ENCODE measurements at places on chromosomes 7 and 10.

- no peak for DNase-seq
Observed at GRCh38 chr7:29866490-29866930, 60.2 kb downstream of the WIPF3 start.

DNA sequence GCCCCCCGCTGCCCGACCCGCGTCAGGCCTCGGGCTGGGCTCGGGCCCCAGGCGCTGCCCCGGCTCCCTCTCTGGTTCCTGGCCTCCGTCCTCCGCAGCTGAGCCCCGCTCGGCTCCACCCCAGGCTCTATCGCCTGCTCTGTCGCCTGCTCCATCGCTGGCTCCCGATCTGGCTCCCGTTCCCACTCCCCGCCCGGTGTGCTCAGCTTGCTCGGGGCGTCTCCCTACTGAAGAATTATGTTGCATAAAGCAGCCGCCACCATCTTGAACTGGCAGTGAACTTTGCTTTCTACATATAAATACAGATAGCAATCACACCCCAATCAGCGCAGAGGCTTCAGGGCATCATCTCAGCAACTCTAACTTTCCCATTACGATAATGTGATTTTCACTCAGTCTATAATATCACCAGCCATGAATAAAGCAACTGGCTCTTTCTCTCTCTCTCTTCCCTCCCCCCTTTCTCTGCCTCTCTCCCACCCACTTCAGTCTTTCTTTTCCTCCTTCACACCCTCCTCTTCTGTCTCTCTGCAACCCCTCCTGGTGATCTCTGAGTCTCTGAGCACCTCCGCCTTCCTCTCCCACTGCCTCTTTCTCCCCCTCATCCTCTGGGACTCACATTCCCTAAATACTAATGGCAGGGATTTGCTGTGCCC lies 43.3 kb upstream of the BTRC start:
- DNase-seq: no peak

- no peak for DNase-seq
Observed at GRCh38 chr7:95921543-95921942, 149.2 kb downstream of the DYNC1I1 start.

DNA sequence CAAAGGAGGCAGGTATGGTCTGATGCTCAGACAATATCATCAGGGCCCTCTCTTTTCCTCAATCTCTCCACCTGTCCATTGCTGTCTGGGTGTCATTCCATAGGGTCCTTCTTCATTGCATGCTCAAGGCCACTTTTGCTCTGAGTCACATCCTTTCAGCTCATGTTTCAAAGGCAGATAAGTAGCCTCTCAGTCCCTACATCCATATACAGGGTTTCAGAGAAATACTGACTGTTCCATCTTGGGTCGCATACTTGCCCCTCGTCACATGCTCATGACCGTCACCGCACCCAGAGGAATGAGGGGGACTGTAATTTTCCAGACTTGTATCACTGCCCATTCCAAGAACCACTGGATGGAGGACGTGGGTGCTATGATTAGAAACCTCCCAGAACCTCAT lies 93.4 kb downstream of the FAM107B start:
- no peak for DNase-seq

DNA sequence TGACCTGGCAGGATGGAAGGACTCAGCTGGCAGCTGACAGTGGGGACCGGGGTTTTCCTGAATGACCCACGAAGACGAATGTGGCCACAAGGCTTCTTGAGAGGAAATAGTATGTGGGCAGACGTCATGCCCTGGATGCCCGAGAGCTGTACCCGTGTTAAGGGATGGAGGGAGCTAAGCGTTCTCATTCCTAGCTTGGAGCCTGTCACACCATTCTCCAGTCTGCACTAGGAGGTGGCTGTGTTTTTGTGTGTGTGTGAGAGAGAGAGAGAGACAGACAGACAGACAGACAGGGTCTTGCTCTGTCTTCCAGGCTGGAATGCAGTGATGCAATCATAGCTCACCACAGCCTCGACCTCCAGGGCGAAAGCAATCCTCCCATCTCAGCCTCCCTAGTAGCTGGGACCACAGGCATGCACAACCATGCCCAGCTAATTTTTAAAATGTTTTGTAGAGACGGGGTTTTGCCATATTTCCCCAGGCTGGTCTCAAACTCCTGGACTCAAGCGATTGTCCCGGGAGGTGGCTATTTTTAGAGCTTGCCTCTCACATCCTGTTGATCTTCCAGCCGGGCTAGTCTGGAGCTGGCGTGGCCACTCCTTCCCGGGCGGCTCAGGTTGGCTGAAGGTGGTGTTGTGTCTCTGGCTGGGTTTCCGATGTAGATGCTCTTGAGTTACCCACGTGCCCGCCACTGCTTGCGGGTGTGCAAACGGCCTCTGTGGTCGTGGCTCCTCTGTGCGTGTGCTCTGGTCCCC lies 2.1 kb downstream of the AMZ1 start:
- no peak for DNase-seq

DNA sequence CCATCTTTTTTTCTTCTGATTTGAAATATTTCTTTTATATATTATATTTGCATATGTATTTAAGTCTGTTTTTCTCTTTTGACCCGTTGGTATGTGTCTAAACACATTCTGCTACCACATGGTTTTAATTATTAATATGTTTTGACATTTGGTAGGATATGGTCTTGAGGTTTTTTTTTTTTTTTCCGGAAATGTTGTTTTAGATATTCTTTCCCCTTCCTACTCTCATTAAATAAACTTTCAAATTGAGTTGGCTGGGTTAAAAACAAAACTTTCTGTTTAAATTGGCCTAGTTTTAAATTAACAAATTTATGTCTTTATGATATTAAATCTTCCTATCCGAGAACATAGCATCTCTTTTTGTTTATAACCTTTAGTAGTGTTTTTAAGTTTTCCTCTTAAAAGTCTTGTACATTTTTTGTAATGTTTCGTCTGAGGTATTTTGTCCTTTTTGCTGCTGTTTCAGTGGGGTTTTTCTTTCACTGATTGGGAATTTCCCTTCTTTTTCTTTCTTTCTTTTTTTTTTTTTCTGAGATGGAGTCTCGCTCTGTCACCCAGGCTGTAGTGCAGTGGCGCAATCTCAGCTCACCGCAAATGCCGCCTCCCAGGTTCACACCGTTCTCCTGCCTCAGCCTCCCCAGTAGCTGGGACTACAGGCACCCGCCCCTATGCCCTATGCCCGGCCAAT lies 25.4 kb downstream of the STAM start:
- no peak for DNase-seq

DNA sequence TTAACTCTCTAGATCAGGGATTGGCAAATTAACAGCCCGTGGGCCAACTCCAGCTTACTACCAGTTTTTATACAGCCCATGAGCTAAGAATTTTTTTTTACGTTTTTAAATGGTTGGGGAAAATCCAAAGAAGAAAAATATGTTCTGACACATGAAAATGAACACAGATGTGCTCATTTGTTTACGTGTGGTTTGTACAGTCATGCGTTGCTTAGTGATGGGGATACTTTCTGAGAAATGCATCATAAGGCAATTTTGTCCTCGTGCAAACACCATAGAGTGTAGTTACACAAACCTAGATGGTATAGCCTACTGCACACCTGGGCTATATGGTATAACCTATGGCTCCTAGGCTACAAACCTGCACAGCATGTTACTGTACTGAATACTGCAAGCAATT lies 8.3 kb upstream of the SMKR1 start:
- DNase-seq: no peak

DNA sequence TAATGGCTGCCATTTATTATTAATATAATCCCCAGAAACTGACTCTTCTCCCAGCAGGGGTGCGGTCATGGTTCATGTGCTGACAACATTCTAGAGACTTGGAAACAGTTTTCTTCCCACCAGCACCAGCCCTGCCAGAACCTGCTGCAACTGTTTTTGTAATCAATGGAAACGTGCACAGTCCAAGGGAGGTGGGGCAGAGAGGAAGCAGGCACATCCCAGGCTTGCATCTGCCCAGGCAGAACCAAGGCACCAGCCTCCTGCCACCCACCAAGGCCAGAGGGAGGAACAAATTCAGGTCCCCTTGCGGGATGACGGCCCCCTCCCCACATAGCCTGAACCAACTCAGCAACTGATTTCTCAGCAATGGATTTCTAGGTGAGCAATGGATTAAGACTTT lies 119.0 kb downstream of the OAT start:
- DNase-seq: no peak

GRCh38 chr10:13812804-13813203 lies 226.0 kb downstream of the PRPF18 start:
- DNase-seq: no peak

- DNase-seq: no peak
Observed at GRCh38 chr7:157410831-157411556, 74.2 kb downstream of the DNAJB6 start.

- DNase-seq: no peak
Observed at GRCh38 chr7:33883671-33883965, 21.7 kb upstream of the BMPER start.

- no peak for DNase-seq
Observed at GRCh38 chr7:91043924-91044645, 220.1 kb upstream of the FZD1 start.

DNA sequence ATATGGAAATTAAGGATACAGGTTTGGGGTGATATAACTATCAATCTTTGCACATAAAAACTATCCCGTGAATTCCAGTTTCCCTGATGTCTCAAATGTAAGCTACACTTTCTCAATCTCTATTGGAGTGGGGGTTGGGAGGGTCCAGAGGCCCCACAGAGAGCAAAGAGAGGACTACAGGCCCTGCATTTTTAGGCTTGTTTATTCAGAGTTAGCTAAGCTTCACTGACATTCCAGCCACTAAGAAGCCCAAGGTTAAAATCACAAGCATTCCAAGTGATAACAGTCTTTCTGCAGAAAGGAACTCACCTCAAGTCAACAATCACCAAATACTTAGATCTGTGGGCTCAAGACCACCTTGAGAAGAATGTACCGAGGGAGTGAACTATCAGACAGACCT lies 31.6 kb upstream of the LAMB1 start:
- DNase-seq: no peak

- no peak for DNase-seq
Observed at GRCh38 chr10:12351447-12351846, 2.1 kb downstream of the CAMK1D start.

DNA sequence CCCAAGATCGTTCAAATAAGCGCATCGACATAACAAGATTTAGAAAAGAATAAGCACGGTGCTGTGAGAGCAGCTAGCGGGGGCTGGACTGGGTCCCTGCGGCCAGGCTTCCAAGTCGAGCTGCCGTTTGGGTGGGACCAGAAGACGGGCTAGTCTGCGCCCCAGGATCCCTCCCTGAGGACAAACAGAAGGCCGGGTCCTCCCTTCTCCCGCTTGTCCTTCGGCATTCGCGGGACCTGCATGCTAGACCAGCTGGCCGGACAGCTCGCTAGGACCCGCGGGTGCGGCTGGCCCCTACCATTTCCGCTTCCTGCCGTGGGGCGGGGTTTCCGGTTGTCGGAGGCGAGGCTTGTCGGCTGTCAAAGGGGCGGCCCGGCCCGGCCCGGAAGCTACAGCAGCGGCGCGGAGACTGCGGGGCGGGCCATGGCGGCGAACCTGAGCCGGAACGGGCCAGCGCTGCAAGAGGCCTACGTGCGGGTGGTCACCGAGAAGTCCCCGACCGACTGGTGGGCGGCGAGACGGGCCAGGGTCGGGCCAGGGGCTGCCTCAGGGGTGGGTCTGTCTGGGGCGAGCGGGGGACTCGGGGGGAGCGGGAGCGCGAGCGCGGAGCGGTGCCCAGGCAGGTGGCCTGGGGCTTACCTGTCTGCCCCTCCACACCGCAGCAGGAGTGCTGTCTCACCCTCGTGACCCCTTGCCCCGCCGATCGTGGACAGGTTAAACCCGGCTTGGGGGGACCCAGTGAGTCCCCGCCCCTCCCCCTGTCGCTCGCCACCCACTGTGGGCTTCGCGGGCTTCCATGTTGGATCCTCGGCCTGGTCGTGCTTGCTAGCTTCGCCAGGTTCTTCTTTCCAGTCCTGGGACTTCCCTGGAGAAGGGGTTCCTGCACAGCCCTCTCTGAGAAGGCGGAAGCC lies at the start of gene DBNL:
Gene DBNL, plus strand, starts transcription at position 388 of the 911 bp plus-strand sequence. Its CDS starts 36 bp downstream, at position 424.
- no peak for DNase-seq

DNA sequence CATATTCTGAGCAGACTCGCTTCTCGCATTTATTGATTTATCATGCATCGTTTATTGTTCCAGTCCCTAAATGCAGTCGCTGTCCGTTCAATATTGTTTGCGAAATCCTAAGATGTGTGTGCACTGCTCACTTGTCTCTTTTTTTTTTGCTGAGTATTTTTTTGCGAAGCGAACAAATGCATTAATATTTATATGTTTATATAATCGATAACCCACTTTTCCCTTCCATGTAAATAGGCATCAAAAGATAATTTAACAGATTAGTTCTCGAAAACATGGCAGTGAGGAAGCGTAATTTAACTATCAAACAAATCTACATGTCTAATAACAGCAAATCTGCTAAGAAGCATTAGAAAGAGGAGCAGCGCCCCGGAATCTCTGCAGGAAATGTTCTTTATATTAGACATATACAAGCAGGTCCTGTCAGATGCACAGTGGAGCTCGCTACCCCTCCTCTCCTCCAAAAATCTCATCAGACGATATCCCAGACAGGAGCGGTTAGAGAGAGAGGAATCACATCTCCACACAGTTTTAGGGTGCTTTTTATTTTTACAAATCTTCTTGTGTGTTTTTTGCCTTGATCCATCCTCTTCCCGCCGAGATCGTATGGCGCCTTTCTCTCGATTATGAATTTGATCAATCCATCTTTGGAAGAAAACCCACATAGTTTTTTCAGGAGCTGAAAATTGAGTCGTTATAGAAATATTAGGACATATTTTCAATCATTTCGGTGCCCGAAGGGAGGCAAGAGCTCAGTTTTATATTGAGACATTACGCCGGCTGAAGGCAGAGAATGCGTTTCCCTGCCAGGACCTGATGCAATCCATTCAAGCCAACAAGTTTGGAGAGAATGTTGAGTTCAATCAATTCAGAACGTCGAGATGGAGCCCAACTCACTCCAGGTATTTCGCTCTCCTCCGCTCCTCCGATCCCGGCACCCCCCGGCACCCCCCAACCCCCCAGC lies at the start of gene ARID5B:
Gene ARID5B, plus strand, starts transcription at position 871 of the 964 bp plus-strand sequence. Its CDS starts 11 bp downstream, at position 882.
- no peak for DNase-seq

DNA sequence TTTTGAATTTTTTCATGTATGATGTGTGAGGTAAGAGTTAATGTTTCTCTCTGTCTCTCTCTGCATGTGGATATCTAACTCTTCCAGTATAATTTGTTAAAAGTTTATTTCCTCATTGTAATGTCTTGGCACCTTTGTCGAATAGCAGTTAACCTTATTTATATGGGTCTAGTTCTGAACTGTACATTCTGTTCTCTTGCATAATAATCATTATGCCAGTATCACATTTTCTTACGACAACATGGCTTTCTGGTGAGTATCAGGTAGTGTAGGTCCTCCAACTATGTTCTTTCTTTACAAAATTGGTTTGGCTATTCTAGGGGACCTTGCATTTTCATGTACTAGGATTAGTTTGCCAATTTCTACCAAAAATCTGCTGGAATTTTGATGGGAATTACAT lies 337.0 kb upstream of the FZD8 start:
- no peak for DNase-seq
